ENCODE measurements at places on chromosomes 2 and 18. TPM values are rescaled to one million over a fixed set of nuclear protein-coding genes. Genes with fewer than 3 reads are reported as not detected.

- DNase-seq, result no peak
Observed at GRCh38 chr2:239253264-239253663, 147.6 kb downstream of the HDAC4 start.

DNA sequence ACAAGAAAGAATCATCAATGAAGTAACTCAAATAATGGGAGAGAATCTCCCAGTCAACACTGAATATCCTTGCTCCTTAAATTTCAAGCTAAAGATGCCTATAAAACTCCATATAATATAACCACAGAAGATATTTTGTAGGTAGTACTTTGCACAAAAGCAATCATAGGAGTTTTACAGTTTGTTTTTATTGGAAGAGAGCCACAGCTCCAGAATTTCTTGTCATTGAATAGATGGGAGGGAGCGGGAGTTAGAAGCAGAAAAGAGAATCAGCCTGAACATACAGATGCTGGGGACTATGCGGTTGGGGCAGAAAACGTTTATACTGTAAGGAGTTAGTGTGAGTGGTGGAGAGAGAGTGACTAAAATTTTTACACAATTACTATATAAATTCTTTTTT, 18.3 kb upstream of the SMAD4 start:
- DNase-seq, result no peak

GRCh38 chr2:42163444-42164045, 5.6 kb upstream of the EML4 start:
- DNase-seq, result no peak

- DNase-seq, result no peak
Observed at GRCh38 chr2:189057316-189057715, 83.1 kb downstream of the COL3A1 start.

The MROH2A gene
- not detected for total RNA-seq

The GCG gene
- total RNA-seq, result 1.8 TPM

DNA sequence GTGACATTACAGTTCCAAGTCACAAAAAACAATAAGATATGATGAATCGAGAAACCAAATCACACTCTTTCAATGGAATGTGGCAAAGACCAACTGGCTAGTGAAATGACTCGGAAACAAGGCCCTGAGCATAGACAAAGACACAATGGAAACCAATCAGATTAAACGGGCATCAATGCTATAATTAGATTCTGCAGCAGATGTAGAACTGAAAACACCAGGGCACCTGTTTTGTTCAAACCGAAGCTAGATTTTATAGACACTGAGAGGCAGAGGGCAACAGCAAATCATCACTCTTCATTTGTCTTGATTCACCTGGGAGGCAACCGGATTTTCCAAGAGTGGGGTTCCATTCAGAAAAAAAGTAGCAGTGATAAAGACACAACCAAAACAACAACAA, 92.8 kb upstream of the BARD1 start:
- DNase-seq, result no peak

GRCh38 chr18:53749766-53750165, 474.7 kb downstream of the MBD2 start:
- no peak for DNase-seq
